Skeletal muscle cell (primary cell): ENCODE measurements at places on chromosomes 12 and 14.

DNA sequence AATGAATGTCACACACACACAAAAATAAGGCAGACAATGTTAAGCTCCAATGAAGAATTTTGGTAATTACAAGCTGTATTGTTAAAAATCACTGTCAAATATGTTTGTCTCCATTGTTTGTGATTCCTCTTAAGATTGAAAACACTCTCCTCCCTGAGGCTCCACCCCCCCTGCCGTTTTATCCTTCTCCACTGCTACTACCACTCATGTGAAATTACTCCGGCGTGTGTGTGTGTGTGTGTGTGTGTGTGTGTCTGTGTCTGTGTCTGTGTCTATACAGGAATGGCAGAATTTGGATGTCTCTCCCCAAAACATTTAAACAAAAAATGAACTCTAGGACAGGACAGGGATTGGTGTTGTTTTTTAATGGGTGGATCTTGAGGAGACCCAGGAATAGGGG, 365.1 kb upstream of the DIO2 start:
- DNase-seq, result no peak

DNA sequence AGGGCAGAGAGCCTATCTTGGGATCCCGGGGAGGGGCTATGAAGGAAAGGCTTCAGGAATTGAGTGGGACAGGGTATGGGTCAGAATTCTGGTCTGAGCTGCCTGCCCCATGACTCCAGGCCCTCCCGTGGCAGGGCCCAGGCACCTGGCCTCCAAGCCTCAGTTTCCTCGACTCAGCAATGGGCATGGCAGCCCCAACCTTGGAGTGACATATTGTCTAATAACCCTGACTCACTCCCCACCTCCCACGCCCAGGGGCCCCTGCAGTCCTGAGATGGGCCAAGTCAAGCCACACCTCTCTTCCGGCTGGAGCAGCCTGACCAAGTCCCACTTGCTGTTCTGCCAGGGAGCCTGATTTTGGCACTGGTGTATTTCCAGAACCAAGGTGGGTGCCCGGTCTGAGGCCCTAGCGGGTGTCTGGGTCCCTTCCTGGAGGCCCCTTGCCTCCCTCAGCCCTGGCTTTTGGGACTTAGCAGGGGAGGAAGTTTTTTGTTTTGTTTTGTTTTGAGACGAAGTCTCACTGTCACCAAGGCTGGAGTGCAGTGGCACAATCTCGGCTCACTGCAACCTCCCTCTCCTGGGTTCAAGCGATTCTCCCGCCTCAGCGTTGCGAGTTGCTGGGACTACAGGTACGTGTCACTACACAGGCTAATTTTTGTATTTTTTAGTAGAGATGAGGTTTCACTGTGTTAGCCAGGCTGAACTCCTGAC, 40.3 kb upstream of the RCOR1 start:
- no peak for DNase-seq

GRCh38 chr14:92601131-92601710, 87.6 kb downstream of the RIN3 start:
- no peak for DNase-seq

DNA sequence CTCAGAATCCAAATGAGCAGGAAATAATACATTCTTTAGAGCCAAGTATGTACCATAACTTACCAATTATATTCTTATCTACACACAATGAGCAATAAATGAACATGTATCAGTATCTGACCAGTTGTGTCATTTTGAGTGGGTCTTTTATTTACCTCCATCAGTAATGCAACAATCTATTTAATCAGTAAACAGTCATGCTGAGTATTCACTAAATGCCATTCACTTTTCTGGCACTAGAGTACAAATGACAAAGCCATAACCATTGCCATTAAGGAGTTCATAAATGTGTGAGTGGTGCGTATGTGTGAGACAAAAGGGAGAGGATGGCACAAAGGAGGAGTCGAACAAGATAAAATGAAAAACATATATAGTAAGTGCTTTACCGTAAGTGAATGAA, 1.5 kb upstream of the STRAP start:
- no peak for DNase-seq

DNA sequence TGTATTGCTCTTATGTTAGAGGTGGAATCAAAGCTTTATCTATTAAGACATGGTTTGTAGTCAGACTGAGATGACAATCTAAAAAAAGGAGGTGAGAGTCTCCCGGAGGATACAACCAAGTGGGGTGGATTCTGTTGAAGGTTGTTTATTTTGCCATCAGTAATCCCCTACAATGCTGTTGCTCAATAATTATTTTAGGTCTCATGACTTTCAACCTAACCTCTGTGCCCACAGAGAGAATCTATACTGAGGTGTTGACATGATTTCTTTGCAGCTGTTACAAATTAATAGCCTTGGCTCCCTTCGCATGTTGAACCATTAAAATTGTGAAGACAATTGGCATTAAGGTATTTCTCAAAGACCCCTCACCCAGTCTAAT, 28.7 kb upstream of the FOS start:
- DNase-seq, result no peak

GRCh38 chr12:28742791-28743190, 406.3 kb upstream of the FAR2 start:
- DNase-seq, result peak; percentile 6

DNA sequence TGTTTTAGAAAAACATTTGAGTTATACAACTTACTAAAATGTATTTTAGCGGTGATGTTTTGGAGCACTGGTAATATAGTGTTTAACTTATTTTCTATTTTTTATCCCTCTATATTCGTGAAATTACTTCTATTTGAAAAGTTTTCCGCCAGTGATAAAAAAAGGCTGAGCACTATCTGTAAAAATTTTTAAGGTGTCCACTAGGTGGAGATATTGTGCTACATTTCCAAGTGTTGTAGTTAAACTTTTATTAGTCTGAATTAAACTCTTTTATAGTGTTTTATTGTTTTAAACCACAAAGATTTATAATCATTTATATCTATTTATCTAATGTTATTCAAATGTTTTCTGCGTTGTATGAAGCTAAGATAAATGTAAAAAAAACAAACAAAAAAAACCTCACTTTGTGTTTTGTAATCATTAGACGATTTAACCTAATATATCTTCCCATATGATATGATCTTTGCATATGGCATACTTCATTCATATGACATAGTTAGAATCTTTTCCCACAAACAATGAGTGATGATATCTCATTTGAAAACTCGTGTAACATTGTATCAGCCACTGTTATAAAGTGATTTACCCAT, 11.8 kb downstream of the ALG10B start:
- no peak for DNase-seq
